ENCODE measurements at places on chromosomes 1 and 21. TPM values are rescaled to one million over a fixed set of nuclear protein-coding genes. Genes with fewer than 3 reads are reported as not detected.

SLC5A3 gene
- 35.5 TPM for total RNA-seq

ZBTB8OS gene
- 52.9 TPM for total RNA-seq

AMIGO1 gene
- total RNA-seq: 1.1 TPM

PTGER3 gene
- not detected for total RNA-seq

HSD3B1 gene
- total RNA-seq: not detected

AUNIP gene
- total RNA-seq: 7.2 TPM

FCRL5 gene
- not detected for total RNA-seq

REN gene
- total RNA-seq: not detected

KIF2C gene
- total RNA-seq: 124 TPM

KPRP gene
- not detected for total RNA-seq

HTR6 gene
- not detected for total RNA-seq

DNA sequence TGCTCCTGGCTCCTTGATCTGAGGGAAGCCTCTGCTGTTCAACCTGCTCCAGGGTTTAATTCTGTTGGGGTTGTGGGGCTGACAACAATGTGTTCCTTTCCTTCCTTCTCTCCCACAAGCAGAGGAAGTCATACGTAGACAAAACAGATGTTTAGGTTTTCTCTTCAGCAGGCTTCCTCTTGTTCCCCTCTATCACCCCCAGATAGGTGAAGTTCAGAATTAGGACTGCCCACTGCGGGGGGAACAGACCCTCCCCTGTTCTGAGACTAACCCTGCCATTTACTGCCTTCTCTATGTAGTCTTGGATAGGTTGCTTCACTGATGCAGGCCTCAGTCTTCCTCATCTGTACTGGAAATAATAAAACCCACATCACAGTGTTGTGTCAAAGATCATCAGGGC, 30.0 kb upstream of the NRDC start:
- no peak for ATAC-seq

DNA sequence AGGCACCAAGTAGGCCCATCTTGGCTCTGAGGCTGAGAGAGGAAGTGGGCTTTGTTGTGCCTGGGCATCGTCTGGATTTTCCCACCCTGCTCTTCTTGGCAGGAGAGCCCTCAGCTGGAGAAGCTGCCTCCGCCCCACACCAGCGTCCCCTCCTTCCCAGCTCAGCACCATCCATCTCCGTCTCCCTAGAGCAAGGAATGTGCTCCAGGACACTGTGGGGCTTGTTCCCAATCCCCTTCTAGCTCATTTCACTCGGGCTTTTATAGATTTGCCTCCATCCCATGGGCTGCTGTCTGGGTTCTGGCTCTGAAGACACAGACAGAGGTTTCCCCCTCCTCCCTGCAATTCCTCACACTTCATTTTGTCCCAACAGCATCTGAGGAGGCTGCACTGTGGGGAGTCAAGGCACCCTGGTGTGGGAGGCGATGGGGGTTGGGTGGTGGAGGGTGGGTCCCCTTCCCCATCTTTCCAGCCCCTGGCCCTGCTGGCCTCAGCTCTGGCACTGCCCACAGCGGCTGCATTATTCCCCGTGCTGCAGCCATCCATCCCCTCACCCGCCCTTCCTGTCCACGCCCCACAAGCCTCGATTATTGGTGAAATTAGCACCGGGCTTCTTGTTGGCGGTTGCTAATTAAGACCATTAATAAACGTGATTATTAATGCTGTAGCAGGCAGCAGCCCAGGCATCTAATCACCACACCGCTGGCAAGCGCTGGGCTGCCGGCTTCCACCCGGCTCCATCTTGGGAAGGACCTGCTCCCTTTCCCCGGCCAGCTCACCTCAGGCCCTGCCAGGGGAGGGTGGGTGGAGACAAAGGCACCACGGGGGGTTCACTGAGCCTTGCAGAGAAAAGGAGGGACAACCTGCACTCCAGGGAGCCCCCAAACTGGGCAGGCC, 21.7 kb downstream of the RHBG start:
- no peak for ATAC-seq

GRCh38 chr1:186605762-186606350, 74.4 kb downstream of the PTGS2 start:
- ATAC-seq: peak; percentile 37

DNA sequence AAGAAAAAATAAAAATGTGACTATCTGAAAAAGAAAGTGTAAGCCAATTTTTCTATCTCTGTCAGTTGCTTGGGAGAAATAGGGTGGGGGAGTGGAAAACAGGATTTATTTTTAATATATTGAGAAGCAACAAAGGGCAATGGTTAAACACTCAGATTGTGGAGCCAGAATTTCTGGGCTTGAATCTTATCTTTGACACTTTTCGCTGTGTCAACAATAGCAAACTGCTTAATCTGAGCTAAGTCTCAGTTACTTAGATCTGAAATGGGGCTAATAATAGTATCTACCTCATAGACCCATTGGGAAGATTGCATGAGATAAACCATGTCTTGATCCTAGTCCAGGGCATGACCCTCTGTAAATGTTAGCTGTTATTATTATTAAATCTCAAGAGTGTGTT, 468.1 kb downstream of the ADGRL2 start:
- no peak for ATAC-seq

DNA sequence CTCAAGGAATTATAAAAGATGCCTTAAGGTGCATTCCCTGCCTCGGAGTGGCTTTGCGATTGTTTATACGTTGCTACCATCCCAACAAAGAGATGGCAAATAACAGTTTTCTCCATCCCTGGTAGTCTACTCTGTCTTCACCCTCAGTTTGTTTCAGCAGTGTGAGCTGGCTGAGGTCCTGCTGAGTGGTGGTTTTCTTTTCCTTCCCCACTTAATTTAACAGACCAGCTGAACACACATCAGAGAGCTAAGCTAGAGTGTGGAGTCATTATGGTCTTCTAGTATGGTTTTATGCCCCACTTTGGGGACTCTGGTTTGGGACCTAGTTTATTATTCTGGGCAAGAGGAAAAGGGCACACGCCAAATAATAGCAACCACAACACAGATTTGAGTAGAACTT, 2.2 kb downstream of the PIGV start:
- ATAC-seq: peak; percentile 43

- no peak for ATAC-seq
Observed at GRCh38 chr1:22212400-22213233, 69.7 kb upstream of the WNT4 start.

GRCh38 chr1:41557751-41558455, 73.4 kb upstream of the EDN2 start:
- ATAC-seq: no peak

GRCh38 chr1:36231191-36231590, 6.9 kb downstream of the THRAP3 start:
- ATAC-seq: no peak

- ATAC-seq: no peak
Observed at GRCh38 chr1:30795026-30795425, 37.5 kb upstream of the LAPTM5 start.

DNA sequence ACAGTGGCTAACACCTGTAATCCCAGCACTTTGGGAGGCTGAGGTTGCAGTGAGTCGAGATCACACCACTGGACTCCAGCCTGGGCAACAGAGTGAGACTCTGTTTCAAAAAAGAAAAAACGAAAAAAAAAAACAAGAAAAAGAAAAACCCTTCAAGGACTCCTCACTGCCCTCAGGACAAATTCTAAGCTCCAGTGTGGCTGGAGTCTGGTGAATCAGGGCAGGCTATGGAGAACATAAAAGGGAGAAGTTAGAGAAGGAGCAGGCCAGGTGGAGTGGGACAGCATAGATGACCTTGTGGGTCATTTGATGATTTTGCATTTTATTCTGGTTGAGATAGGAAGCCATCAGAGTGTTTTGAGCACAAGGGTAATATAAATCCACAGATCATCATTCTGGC, 12.5 kb upstream of the UAP1 start:
- ATAC-seq: no peak

DNA sequence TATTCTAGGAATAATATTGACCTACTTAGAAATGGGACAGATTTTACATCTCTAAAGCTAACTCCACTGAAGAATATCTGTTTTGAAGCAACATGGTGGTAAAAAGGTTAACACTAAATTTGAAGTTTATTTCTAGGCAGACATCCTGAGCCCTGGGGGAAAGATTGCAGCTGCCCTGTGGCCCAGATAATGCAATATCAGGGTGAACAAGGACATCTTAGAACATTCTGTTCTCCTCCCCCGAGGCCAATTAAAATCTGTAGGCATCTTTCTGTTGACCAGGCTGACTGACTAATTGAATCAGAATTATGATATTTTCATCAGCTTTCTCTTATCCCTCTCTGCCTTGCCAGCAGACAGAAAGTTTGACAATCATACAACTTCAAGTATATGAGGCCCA, 149.8 kb upstream of the DUSP10 start:
- ATAC-seq: no peak

- peak; percentile 65 for ATAC-seq
Observed at GRCh38 chr1:153352523-153352922, 3.9 kb upstream of the PGLYRP4 start.

DNA sequence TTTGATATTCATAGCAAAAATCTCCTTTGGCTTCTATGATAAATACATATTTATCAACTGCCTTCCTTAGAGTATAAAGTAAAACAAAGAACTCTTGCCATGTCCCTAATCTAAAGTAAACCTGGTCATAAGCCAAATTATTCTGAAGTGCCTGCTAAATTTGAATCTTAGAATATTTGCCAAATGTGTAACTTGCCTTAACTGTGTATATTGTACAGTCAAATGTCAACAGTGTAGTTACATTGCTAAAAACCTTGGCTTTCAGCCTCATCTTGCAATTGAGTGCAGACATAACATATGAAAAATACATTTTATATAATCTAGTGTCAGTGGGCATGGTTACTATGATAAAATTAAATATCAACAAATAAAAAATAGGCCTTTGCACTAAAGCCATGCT, 583.4 kb upstream of the ADAMTS5 start:
- no peak for ATAC-seq

GRCh38 chr1:64505944-64506655, 36.2 kb downstream of the CACHD1 start:
- ATAC-seq: peak; percentile 38

- ATAC-seq: peak; percentile 58
Observed at GRCh38 chr1:64986903-64987871, 20.8 kb upstream of the JAK1 start.
